Stimulated activated naive CD8-positive, alpha-beta T cell treated with anti-CD3 and anti-CD28 coated beads, Interleukin-15, amount 100 ng/mL, for 72 hours (primary cell): ENCODE measurements at places on chromosomes 5 and 9.

GRCh38 chr9:108184941-108185340, 670.8 kb downstream of the ACTL7B start:
- no peak for DNase-seq

- DNase-seq, result no peak
These were observed 198.7 kb downstream of the VPS13A start for GRCh38 chr9:77375956-77376532.

DNA sequence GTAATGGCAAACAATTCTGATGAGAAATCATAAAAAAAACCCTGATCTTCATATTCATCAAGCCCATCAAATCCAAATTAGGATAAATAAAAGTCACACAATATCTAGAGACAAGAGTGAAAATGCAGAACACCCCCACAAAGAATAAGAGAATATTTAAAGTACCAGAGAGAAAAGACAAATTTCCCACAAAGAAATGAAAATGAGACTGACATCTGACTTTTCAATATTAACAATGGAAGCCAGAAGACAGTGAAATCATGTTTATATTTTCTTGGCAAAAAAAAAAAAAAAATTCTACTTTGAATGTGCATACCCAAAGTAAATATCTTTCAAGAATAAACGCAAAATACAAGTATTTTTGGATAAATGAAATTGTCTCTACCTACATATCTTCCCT, 28.9 kb upstream of the COL5A1 start:
- no peak for DNase-seq

- DNase-seq, result no peak
These were observed 23.2 kb upstream of the AUH start for GRCh38 chr9:91384954-91385353.

- DNase-seq, result no peak
These were observed 16.4 kb downstream of the RETREG1 start for GRCh38 chr5:16600397-16600796.

GRCh38 chr5:141951332-141951781, 6.6 kb downstream of the PCDH12 start:
- DNase-seq, result peak; percentile 43

GRCh38 chr5:10324518-10325370, 17.0 kb upstream of the CMBL start:
- no peak for DNase-seq

DNA sequence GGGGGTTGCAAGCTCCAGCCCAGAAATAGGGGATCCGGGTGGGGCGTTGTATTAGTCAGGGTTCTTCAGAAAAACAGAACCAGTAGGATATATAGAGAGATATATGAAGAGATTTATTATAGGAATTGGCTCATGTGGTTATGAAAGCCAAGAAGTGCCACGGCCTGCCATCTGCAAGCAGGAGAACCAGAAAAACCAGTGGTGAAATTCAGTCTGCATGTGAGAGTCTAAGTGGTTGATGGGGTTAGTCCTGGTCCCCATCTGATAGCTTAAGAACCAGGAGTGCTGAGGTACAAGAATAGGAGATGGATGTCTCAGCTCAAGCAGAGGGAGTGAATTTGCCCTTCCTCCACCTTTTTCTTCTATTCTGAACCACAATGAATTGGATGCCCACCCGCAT, 123.4 kb upstream of the APC start:
- DNase-seq, result no peak

- no peak for DNase-seq
These were observed 16.5 kb downstream of the DNAJA1 start for GRCh38 chr9:33041432-33042188.

DNA sequence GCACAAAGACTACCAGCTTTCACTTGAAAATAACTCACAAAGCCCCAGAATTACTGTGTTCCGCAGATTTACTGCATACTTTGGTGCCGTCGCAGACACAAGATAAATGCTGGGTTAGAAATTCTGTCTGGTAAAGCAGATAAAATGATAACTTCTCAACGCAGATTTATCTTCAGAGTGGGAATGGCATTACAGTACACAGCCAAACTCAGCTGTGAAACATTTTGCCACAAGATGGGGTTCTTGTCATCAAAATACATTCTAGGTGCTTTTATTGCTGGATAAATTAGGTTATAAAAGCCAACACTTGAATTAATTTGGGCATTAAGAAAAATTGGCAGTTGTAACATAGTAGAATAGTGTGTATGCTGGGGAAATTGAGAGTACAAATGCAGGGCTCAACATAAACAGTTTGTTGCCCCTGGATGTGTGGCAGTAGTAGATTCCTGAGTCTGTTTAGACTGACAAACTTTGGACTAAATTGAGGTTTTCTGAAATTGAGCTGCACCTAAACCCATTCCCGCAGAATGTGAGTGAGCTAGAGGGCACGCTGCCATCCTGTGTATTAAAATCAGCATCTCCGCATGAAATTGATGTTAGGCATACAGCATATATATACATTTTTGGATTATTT, 61.1 kb downstream of the LMNB1 start:
- DNase-seq, result no peak

DNA sequence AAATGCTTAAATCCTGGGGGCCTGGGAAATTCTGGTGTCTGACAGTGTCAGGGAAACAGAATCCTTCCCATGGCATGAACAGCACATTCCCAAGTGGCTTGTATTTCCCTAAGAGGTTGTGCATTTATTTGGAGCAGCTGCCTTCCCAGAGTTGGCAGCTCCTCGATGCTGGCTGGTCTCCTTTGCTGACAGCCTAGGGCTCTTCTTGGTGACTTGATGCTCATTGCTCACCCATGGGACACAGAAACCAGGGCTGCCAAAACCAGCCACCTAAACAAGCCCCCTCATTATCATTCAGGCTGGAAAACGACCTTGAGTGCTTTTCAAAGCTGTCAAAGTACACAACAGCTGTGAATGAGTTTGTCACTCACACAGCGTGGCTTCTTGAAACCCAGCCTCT, 24.2 kb downstream of the ENHO start:
- DNase-seq, result no peak

DNA sequence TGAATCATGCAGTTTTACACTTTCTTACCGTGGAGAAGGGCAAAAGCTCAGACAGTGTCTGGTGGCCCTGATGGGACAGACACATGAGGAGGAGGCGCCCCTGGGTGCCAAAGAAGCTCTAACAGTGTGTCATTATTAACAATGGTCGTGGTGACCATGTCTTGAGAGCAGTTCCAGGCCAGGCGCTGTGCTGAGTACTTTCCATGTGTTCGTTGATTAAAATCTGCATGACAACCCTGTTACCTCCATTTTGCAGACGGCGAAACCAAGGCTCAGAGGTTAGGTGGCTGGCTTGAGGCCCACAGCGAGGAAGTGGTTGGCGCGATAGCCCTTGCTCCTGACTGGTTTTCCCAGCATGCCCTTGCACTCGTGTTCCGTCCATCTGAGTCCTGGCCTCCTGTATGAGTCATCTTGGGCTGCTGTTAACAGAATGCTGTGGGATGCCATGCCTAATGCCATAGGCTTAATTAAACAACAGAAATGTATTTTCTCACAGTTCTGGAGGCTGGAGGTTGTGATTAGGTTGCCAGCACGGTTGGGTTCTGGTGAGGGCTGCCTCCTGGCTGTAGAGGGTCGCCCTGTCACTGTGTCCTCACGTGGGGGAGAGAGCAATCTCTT, 92.0 kb downstream of the AMBP start:
- no peak for DNase-seq

- no peak for DNase-seq
These were observed 134.7 kb upstream of the ZNF608 start for GRCh38 chr5:124880903-124881697.

- DNase-seq, result no peak
These were observed 129.4 kb downstream of the NUDT12 start for GRCh38 chr5:103433211-103433610.

GRCh38 chr5:23314827-23315226, 192.6 kb upstream of the PRDM9 start:
- no peak for DNase-seq

DNA sequence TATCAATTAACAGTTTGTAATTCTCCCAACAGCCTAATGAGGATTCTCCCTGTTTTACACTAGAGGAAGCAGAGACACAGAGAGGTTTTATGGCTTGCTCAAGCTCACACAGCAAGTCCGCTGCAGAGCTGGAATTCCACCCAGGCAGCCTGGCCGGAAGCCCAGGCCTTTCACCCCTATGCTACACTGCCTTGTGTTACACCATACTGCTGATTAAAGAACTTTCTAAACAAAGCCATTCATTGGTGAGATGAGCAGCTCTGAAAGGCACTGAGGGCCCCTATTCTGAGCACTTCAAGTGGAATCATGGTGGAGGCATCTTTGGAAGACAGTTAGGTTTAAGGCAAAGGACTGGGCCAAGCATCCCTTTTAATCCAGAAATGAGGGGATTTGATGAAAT, 14.7 kb upstream of the LARP1 start:
- no peak for DNase-seq

DNA sequence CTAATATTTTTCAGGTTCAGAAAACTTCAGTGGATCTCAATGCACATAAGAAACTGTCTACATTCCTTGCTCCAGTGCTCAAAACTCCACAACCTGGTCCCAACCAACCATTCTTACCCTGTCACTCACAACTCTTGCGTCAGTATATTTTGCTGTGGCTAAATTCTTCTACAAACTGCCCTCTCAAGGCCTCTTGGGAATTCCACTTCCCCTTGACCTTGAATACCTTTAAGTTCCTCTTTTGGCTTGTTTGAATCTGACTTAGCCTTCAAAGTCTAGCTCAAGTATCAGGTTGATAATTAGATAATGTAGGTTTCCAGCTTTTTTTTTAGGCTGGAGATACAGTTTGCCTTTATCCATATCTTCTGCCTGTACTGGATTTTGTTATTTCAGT, 128.3 kb downstream of the SLF1 start:
- DNase-seq, result no peak

DNA sequence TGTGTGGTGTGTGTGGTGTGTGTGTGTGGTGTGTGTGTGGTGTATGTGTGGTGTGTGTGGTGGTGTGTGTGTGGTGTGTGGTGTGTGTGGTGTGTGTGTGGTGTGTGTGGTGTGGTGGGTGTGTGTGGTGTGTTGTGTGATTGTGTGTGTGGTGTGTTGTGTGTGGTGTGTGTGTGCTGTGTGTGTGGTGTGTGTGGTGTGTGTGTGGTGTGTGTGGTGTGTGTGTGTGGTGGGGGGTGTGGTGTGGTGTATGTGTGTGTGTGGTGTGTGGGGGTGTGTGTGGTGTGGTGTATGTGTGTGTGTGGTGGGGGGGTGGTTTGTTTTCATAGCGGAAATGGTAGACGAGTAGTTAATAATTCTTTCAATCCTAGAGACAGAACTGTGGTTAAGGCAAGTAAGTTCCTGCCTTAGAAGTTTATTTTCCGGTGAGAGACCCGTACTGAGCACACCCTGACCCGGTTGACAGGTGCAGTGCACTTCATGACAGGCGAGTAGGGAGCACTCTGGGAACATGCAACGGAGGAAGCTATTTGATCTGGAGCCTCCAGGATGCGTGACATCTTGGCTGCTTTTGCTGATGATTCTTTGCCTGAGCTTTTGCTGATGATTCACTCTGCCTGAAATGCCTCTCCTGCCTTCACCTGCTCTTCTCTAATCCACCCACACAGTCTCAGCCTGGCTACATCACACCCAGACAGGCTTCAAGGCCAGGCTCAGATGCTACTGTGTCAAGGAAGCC, 21.7 kb upstream of the FAT2 start:
- peak; percentile 59 for DNase-seq

DNA sequence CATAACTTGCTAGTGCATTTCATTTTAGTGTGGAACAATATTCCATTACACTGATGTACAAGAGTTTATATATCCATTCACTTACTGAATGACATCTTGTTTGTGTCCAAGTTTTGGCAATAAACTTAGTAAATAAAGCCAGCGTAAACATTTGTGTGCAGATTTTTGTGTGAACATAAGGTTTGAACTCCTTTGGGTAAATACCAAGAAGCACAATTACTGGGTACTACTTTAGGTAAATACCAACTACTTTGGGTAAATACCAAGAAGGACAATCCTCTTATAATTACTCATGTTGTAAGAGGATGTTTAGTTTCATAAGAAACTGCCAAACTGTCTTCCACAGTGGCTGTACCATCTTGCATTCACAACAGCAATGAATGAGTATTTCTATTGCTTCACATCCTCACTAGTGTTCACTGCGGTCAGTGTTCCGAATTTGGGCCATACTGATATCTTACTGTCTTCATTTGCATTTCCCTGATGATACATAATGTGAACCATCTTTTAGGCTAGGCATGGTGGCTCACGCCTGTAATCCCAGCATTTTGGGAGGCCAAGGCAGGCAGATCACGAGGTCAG, 2.3 kb upstream of the SYK start:
- DNase-seq, result no peak

DNA sequence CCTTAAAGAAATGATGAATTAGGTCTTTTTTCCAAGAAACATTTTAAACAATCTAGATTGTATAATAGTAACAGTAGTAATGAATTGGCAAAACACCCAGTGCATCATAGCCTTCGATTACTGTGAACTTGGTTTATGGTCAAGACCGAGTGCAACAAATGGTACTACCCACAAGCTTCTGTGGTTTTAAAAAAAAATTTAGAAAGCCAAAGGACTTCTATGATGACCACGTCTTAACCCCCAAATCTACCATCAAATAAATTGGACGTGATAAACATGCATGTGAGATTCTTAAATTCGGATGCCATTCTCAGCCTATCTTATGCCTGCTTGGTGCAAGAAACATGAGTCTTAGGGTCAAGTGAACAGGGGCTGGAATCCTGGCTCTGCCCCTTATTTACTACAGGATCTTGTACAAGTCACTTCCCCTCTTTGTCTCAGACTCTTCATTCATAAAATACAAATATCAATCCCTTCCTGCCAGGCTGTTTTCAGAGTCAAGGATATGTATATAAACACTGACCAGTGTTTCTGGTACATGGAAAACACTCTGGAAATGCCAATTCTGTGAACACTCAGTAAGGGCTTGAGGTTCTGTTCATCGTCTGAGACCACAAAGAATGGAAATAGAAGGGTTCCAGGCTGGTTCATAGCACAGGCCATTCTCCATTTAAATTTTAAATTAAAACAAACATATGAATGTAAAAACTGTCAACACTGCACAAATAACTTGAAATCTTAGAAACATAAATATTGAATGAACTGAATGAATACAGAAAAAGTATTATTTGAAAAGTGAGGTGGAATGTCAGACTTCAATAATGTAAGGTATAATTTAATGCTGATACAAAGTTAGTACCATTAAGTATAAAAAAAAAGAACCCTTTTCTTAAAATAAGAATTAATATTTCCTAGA, 107.8 kb downstream of the NR6A1 start:
- DNase-seq, result no peak

DNA sequence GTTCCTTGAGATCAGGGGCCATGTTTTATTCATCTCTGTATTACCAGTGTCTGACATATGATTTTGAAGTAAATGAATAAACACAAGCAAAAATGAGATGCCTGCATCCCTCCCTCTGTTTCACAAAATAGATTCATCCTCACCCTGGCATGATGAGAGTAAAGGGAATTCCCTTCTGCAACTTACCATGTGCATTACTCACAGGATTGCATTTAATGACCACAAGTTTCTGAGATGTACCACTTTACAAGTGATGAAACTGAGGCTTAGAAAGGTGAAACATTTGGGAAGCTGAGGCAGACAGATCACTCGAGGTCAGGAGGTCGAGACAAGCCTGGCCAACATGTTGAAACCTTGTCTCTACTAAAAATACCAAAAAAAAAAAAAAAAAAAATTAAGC, 74.2 kb upstream of the TNFSF8 start:
- peak; percentile 47 for DNase-seq
